ENCODE measurements at places on chromosomes 13 and 19.

- DNase-seq: no peak
Observed at GRCh38 chr19:50562329-50562728, 5.9 kb downstream of the LRRC4B start.

GRCh38 chr13:38803531-38803930 lies 116.7 kb downstream of the FREM2 start:
- no peak for DNase-seq

DNA sequence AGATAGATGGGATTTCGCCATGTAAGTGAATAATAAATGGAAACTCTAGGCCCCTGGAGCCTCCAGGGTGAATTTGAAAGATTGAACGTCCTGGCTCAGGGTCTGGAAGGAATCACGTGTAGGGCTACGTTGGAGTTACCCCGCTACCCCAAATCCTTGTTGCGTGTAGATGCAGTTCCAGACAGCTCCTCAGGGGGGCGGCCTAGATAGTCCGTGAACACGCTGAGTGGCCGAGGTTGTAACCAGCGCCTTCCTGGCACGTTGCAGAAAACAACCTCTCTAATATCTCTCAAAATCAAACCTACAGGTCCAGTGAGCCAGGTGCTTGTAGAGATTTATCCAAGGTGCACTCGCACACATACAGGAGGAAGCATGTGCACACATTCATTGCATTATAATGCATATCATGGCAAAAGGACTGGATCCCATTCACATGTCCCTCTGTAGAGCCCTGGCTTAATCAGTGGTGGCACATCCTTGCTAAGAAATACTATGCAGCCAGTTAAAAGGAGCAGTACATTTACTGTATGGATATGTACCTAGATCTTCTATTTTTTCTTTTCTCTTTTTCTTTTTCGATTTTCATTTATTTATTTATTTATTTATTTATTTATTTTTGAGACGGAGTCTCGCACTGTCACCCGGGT lies 2.5 kb upstream of the KEAP1 start:
- DNase-seq: peak; percentile 54

DNA sequence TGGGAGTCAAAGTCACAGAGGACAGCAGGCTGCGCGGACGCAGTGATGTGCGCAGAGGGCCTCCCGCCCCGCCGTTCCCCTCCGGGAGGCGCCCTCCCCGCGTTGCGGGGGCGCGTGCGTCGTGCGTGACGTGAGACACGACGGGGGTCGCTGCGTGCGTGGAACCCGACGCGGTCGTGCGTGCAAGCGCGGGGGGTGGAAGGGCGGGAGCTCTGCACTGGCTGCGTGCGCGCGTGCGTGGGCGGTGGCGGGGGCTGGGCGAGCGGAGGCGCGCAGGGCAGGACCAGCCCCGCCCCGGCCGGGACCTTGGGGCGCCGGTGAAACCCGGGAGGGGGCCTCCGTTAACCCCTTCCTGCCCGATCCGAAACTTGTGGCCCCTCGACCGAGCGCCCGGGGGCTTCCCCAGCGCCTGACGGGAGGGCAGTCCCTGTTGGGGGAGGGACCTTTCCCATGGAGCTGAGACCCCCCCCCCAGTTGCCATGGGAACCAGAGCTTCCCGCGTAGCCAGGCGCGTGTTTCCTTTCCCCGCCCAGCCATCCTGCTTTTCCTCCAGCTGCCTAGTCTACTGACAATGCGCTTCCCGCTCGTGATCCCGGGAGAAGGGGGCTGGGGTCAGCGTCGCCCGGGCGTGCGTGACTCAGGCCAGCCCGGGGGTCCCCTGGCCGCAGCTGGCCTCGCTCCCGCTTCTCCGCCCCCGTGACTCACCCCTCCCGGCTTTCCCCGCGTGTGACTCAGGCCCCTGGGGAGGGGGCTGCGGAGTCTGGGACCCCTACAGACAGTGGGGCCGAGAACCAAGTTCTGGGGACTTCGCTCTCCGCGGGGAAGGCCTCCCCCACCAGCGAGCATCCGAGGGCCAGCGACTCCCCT lies 7.3 kb upstream of the HOOK2 start:
- DNase-seq: peak; percentile 96
